Naive thymus-derived CD8-positive, alpha-beta T cell (primary cell): ENCODE measurements at places on chromosomes 4 and X.

DNA sequence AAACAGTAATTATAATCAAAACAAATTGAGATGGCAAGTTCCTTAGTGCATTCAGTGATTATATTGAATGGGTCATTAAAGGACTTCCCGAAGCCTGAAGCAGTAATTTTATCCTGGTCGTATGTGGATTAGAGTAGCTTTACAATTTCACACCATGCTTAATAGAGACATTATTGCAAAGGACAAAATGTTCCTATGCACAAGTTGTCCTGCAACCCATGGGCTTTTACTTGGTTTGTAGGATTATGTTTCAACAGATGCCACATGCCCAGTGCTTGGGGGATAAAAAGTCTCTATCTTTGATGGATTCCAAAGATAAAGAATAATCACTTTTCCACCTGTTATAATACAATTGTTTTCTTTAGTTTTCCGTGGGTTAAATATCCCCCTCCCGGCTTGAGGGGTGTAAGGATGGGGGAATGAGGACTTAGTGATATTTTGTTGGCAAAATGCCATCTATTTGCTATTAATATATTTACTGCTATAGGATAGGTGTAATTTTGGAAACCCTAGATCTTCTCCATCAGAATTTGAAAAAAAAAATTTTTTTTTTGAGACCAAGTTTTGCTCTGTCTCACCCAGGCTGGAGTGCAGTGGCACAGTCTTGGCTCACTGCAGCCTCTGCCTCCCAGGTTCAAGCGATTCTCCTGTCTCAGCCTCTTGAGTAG is 156.5 kb upstream of the ETNPPL start:
- no peak for DNase-seq

DNA sequence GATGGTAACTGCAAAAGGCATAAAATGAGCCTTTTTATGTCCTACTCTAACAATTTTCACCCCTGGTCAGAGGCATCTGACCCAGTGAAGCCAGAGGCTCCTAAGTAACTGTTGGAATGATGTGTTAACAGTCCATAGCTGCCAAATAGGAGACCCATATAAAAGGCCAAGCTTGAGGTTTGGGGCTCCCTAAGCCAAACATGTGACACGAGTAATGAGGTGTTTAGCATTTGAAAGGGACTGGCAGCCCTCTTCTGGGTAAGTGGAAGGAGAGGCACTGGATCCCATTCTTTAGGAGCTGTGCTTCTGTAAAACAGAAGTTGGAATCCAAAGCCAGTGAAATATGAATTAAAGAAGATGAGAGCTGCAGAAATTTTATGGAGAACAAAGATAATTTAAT is 100.6 kb upstream of the PNPLA4 start:
- no peak for DNase-seq

DNA sequence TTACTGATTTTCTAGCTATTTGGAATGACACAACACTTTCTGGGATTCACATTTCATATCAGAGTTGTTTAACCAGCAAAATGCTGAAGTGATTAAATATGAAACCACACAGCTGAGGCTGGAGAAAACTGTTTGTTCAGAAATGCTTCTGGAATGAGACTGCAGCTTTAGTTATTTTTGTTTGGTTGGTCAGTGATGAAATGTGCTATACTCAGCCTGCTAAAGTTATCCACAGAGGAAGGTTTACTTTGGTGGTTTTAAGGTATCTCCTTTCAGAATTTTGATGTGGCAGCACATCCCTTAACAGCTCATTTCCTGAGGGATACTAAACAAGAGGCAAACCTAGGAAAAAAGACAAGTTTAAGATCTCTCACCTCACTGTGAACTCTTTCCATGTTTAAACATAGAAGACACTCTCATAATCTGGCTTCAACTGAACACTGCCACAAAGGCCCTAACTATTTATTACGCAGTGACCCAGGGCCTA is 106.6 kb upstream of the PDE5A start:
- DNase-seq = no peak

- DNase-seq = no peak
These were observed 17.3 kb upstream of the TBC1D14 start for GRCh38 chr4:6892190-6892908.

DNA sequence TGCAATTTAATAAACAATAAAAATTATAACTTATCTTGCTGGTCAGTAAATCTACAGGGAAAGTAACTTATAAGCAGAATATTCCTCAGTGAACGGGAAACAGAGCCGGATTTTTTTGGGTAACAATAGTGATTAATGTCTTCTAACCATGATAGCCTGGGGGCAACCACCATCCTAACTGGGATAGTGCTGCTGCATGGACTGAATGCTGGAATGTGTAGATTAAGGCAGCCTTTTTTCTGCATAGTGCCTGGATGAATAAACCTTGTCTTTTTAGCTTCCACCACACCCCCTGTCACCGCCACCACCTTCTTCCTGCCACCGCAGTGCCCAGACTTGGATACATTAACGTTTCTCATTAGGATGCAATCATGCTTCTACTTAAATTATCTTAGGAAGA is 83.6 kb upstream of the LNX1 start:
- no peak for DNase-seq

DNA sequence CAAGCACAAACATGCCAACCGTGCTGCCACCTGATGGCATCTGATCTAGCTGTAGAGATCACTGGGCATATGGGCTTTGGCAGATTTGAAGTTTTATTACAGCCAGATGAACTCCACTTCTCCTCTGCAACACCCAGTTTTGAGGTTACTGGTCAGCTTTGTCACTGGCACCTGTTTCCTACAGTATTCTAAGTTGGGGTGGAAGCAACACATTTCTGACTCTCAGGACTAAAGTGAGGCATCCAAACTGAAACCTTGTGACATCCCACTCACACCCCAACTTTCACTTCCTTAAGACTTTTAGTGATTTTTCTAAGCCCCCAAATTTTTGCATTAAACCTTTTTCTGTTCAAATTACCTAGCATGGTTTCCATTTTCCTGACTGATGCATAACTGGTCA is 115.1 kb upstream of the PCDH18 start:
- no peak for DNase-seq

DNA sequence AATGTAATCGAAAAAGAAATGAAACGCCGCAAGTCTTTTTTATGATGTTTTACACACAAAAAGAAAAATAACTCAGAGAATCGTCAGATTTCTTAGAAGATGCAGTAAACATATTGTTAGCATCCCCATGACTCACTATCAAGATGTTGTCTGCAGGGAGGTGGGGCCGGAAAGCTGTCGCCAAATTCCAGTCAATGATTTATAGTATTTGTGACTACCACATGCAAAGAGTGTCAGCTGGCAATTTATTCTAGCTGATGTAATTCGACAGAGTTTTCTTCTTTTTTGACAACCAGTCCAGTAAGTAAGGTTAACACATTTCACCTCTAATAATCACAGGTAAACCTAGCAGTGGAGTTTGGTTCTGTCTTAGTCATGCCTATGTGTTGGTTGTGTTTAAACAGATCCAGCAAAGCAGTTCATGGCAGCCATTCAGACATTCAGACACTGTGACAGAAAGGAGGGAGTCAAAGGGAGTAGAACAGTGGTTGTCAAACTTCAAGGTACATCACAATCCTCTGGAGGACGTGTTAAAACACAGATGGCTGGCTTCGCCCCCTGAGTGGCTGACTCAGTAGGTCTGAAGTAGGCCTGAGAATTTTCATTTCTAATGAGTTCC is 19.8 kb upstream of the PPP1R2C start:
- no peak for DNase-seq

DNA sequence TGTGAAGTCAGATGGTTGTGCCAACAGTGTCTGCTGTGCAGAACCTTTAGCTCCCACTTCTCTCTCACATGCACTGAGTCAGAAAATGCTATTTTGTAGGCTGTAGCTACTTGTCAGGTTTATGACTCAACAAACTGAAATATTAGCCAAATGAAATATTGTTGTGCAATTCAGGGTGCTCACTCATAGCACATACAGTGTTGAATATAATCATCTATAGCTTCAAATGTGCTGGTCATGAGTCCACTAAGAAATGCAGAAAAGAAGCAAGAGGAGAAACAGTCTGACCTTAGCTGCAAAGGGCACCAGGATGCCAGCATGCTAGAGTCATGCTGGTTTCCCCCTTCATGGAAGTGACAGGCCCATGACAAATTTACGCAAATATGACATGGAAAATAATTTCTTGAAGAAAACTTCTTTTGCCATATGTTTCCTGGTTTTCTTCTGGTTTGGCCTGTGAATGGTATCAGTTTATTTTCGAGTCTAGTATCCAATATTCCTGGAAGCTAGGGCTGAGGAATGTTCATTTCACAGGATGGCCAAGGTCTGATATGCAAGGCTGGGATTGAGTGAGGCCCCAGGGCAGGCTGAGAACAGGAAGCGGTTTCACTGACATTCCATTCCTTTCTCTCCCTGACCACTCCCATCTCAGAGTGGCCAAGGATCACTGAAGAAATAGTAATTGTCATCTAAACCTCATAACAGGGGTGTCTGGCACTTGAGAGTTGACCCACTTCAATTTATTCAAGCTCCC is 10.3 kb upstream of the CXCL2 start:
- no peak for DNase-seq

DNA sequence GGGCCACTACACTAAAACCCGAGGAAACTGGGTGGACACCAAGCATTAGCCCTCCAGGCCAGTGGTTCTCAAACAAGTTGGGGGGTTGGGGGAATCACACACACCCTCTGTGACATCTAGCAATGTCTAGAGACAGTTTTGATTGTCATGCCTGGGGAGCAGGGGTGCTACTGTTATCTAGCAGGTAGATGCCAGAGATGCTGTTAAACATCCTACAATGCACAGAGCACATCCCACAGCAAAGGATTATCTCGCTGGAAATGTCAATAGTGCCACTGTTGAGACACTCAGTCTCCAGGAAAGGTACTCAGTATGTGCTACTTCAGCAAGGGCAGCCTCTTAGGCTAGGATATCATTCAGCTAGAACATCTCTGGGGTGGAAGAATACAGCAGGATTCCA is 1.3 kb downstream of the SMC1A start:
- DNase-seq = no peak
